ENCODE measurements at places on chromosomes 12 and 14.

DNA sequence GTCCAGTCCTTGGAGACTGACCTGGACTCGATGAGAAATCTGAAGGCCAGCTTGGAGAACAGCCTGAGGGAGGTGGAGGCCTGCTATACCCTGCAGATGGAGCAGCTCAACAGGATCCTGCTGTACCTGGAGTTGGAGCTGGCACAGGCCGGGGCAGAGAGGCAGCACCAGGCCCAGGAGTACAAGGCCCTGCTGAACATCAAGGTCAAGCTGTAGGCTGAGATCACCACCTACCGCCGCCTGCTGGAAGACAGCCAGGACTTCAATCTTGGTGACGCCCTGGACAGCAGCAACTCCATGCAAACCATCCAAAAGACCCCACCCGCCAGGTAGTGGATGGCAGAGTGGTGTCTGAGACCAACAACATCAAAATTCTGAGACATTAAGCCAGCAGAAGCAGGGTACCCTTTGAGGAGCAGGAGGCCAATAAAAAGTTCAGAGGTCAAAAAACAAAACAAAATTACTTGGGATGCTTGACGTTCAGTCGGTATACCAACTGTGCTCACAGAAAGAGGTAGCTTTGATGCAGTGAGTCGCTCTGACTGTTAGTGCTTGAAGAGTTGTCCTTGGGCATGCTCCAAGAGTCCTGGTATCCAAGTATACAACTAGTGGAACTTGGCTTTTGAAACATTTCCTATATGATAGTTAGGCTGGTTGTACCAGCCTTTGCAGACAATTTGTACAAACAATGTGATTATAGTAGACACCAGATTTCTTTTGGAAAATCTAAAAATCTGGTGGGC lies 4.8 kb downstream of the MED6 start:
- no peak for DNase-seq

DNA sequence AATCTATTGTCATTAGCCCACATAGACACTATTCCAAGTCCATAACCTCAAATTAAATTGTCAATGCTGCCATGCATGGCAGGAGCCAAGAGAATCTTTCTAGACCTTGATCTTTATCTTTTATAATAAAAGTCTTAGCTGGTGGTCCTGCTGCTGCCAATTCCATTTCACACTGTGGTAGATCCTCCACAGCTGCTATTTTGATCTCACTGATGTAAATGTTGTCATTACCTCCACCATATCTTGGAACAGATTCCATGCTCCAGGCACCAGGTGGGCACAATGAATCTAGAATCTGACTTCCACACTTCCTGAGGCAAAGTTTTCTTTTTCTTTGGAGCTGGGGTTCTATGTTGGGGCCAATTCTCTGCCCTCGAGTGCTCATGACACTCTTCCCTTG lies 161.2 kb downstream of the TMTC3 start:
- no peak for DNase-seq

GRCh38 chr14:32078858-32079216 lies 1.7 kb downstream of the ARHGAP5 start:
- DNase-seq, result no peak

DNA sequence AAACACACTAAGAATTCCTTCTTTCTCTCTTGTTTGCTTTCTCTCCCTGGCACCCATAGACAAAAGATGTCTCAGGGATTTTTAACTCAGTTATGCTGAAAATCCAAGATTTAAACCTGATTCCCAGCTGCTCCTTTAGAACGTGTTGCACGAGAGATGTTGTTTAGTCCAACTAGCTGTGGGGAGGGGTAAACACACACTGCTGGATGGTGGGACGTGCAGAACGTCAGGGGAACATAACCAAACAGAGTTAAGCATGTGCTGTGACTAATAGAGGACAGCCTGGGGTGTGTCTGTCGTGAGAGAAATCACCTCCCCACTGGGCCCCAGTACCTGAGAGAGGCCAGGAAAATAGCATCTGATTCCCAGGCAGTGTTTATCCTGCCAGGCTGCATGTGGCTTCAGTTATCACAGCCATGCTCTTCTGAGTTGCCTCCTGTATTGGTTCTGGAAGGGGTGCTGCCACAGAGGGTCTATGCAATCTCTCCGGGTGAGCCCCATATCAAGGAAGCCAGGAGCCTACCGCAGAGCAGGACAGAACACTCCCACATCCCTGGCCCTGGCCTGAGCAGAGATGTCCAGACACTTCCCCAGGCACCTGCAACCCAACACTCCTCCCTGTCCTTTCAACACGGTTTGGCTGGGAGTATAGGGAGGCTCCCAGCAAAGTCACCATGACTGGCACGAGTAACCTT lies 112.7 kb upstream of the EGLN3 start:
- DNase-seq, result no peak

DNA sequence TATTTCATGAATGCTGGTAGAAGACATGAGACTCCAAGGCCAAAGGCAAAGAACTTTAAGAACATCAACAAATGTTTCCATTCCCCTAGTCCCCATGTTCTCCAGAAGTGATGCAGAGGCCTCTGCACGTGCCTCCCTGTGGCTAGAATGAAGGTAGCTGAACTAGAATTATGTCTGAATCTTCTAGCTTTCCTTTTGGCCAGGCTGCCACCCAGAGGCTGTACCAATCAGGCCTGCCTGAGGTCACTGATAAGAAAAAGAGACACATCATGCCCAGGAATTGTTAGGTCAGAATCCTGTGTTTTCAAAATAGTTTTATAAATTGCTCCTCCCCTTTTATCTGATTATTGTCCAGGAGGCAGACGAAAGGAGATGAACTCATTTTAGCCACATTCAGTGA lies 188.0 kb upstream of the SLC16A7 start:
- DNase-seq, result no peak

DNA sequence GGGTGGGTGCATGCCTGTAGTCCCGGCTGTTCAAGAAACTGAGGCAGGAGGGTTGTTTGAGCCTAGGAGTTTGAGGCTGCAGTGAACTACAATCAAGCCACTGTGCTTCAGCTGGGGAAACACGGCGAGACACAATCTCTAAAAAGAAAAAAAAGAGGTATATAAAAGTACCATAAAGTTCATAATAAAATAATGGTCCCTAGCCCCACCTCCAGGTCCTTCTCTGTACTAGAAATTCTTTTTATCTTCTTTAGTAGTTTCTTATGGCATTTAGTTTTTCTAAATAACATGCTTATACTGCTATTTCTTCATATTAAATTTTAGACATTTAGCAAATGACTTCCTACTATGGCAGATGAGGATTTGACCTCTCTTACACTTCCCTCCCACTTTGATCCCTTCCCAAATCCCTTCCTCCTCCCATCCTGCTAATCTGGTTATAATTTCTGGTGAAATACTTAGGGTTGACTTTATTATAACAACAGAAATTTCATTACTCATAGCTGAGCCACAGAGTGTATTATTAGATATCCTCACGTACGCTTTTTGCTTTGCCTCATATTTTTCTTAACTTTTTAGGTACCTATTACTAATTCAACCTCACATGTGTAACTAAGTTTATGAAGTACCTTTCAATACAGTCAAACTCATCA lies 94.7 kb downstream of the SLC41A2 start:
- no peak for DNase-seq

Data from tibial artery (tissue), 4 donors.